NCI-H187 (cell line): ENCODE measurements at places on chromosomes 11 and 22.

DNA sequence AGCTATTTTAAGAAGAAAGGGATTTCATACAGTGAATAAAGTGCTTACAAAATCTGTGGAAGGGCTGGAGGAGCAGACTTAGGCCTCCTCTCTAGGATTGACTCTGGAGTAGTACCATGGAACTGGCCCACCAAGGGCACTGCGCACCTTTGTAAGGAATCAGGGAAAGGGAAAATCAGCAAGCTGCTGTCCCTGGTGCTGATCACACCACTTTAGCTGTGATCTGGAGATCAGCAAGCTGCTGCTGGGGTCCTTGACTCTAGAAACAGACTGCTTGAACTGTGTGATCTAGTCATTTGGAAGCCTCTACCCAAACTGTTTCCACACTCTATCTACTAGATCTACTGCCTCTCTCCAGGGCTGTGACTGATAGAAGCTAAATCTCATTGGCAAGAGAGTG, 18.4 kb upstream of the TECTA start:
- no peak for DNase-seq

DNA sequence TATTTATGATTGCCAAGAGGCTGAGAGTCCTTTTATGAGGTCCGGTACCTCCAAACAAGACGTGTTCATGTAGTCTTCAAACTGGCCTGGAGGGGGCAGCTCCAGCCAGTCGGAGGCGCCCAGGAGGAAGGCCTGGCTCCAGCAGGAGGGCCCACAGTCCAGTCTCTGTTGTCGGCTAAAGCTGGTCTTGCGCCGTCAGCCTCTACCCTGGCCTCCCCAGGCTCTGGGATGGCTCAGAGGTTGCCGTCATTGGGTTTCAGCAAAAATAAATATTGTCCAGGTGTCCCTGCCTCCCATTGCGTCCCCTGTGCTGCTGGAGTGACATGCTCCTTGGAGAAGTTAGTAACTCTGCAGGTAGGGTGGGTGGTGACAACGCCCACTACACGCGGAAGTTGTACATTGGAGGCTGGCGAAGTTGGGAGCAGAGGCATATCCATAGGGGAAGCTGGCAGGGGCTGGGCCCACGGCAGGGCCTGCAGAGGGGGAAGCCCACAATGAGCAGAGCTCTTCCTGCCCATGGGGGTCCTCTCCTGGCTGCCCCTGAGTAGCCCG, 1.0 kb upstream of the SLC25A1 start:
- peak; percentile 38 for DNase-seq

DNA sequence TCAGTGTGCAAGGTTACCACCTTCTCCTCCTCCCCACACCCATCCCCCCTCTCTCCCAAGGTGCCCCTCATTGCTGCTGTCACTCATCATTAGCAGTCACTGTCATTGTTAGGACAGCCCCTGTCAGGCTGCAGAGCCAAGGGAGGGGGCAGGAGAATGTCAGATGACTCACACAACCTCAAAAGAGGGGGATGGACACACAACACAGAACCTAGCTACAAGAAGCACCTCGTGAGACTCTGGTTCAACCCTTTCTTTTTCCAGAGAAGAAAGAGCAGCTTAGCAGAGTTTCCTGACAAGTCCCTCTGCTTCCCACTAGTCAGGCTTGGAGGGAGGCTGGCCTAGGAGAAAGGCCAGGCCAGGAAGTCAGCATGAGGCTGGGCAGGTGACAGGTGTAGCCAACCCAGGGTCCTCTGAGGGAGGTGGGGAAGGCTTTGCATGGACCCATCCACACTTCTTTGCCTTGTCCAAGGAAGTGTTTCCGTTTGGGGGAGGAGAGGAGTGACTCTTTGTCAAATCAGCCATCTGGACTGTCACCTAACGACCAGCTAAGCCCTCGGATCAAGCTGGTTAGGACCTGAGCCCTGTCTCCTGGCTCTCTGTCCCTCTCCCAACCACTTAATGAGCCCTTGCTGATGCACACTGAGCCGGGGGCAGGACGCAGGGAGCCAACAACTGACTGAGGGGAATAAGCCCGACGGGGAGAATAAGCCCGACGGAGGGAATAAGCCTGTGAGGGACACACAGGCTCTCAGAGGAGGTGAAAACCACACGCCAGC, 18.3 kb downstream of the ADORA2A start:
- no peak for DNase-seq

- DNase-seq = no peak
These were observed 36.1 kb upstream of the FZD4 start for GRCh38 chr11:86991341-86991740.

- no peak for DNase-seq
These were observed 149.0 kb downstream of the PKNOX2 start for GRCh38 chr11:125313271-125314219.

DNA sequence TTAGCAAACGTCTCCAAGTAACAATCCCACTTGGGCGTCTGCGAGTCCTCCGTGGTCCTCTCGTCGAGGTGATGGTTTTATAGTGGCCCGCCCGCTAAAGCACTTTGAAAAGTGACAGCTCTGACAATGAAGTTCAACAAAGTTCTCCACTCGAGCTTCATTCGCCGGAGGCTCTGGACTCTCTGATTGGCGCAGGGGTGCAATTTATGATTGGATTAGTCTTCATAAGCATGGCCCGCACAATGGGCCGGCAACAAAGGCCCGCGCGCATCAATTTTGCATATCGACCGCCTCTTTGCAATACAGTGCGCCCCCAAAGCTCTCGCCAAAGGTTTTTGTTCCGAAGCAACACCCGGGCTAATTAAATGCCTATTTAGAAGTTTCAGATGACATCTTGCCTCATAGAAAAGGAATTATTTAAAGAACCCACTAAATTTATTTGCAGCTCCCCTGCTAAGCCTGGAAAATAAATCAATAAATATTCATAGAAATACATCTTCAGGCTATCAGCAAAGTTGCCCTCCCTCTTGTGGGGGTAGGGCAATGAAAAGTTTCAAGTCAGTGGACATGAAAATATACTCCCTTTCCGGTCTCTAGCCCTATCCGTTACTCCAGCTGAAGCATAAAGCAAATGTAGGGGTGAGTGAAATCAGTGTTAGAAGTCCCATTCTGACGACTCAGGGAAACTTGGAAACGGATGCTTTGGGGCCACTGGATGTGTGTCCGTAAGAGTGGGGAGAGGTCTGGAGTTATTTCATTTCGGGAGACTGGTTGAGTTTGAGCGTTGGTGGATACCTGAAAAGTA, at the start of gene DBX1:
TSS of gene DBX1 (minus strand) at position 51 of the 805 bp plus-strand sequence. CDS start 151 bp downstream, outside the sequence.
- no peak for DNase-seq
